ENCODE measurements at places on chromosomes 16 and 17.
A peak's percentile ranks its signal among the peaks of the same experiment; 100 is the strongest.

DNA sequence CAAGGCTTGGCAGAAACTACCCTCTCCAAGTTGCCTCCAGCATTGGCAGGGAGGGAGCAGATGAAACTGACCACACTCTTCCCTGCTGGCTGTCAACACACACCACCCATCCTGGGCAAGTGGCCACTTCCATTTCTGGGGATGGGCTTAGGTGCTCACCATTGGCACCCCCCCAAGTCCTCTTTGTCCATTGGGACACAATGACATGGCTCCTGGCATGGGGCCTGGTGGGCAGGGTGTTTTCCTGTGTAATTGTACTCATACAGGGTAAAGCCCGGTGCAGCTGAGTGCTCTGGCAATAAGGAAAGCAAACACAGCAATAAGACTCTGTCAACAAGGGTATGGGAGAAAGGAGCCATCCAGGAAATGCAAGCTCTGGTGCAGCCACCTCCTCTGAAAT, 22.6 kb downstream of the SCNN1B start:
- no peak for DNase-seq

- no peak for DNase-seq
Observed at GRCh38 chr17:43868226-43868994, 21.4 kb downstream of the CD300LG start.

- no peak for DNase-seq
Observed at GRCh38 chr17:69577098-69577497, 162.6 kb downstream of the MAP2K6 start.

DNA sequence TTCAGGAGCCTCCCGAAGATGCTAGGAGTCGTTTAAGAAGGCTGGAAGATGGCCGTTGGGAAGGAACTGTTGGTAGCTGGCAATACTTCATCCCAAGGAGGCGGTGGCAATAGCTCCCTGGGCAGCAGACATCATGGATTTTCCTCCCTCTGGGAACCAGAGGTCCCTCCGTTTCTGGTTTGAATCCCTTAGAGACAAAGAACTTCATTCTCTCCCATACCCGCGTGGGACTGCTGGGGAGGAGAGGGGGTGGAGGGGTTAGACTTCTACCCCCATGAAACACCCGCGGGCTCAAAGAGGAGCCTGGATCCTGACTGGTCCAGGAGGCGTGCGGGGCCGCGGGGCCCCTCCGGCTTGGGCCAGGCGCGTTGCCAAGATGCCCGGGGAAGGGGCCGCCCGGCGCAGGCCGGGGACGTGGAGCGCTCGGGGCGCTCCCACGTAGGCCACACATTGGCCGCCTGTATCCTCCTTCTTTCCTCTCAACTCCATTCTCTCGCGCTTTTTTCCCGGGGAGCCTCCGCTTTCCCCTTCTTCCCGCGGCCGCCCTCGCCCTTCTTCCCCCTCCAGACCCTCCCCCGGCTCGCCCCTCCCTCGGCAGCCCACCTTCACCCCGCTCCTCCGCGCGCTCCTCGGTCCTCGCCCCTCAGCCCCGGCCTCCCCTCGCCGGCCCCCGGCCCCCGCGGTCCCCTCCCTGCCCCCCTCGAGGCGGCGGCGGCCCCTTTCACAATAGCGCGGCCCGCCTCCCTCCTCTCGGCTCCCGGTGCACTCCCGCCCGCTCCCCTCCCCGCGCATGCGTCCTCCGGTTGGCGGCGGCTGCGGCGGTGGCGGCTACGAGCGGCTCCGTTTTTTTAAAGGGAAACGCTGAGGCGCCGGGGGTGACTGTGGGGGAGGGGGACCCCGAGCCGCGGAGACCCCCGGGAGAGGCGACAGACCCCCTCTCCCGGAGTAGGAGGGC, at the start of gene MSL1:
Gene MSL1 (plus strand): TSS at position 791 of the 955 bp plus-strand sequence. CDS start 642 bp downstream, outside the sequence.
- peak; percentile 97 for DNase-seq

GRCh38 chr17:48841395-48841831, 10.6 kb downstream of the CALCOCO2 start:
- DNase-seq: peak; percentile 50
